ENCODE measurements at places on chromosomes 12 and 14. TPM values are rescaled to one million over a fixed set of nuclear protein-coding genes. Genes with fewer than 3 reads are reported as not detected.

PLEKHG7 gene
- not detected for total RNA-seq

KRT72 gene
- total RNA-seq: not detected

B3GNT4 gene
- 0.13 TPM for total RNA-seq

BHLHE41 gene
- 34.7 TPM for total RNA-seq

GDF3 gene
- total RNA-seq: 0.63 TPM

LRTM2 gene
- total RNA-seq: not detected

MORN3 gene
- 0.40 TPM for total RNA-seq

GRCh38 chr14:49766839-49767238 lies 1.1 kb upstream of the KLHDC2 start:
- peak overlapping the region; percentile 100 for H3K4me3 ChIP-seq
- peaks cover 14% of the 10 kb centered on the region for H3K4me1 ChIP-seq
- H3K27ac ChIP-seq: peak overlapping the region; percentile 99
- H3K27me3 ChIP-seq: no peaks in the 10 kb centered on the region
- no peak for DNase-seq

DNA sequence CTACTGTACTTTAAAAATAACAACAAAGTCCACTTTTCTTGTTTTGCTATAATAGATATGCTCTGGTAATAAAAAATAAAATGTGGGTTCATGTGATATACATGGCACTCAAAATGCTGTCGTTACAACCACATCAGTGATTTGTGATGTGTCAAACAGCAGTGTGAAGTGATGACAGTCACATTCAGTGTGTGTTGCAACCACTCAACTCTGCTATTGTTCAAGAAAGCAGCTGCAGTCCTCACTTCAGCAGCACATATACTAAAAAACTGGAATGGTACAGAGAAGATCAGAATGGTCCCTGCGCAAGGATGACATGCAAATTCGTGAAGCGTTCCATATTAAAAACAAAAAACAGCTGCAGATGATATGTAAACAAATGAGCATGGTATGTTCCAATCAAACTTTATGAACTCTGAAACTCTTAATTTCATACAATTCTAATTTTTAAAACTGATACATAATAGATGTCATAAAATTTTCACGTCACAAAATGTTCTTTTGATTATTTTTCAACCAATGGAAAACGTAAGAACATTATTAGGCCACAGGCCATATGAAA lies 6.7 kb downstream of the TRMT5 start:
- DNase-seq: no peak
- no peak overlapping the region for H3K27ac ChIP-seq
- peaks cover 3% of the 10 kb centered on the region for H3K4me1 ChIP-seq
- no peaks in the 10 kb centered on the region for H3K27me3 ChIP-seq
- H3K4me3 ChIP-seq: no peak overlapping the region

- no peak for DNase-seq
- peak overlapping the region; percentile 27 for H3K27ac ChIP-seq
- peaks cover 23% of the 10 kb centered on the region for H3K4me1 ChIP-seq
- H3K4me3 ChIP-seq: no peak overlapping the region
- H3K27me3 ChIP-seq: no peaks in the 10 kb centered on the region
Measured at GRCh38 chr12:62730649-62731048, 204.3 kb downstream of the PPM1H start.

- H3K27ac ChIP-seq: peak overlapping the region; percentile 22
- no peak for DNase-seq
- H3K36me3 ChIP-seq: no peaks in the 10 kb centered on the region
- peaks cover 18% of the 10 kb centered on the region for H3K4me1 ChIP-seq
- no peaks in the 10 kb centered on the region for H3K27me3 ChIP-seq
Measured at GRCh38 chr14:61178226-61179060, 102.7 kb downstream of the TMEM30B start.

GRCh38 chr12:56028511-56029165 lies 7.8 kb downstream of the IKZF4 start:
- H3K36me3 ChIP-seq: peaks cover 23% of the 10 kb centered on the region
- no peak for DNase-seq
- no peak overlapping the region for H3K4me3 ChIP-seq
- no peaks in the 10 kb centered on the region for H3K4me1 ChIP-seq
- H3K27me3 ChIP-seq: no peaks in the 10 kb centered on the region

- H3K36me3 ChIP-seq: no peaks in the 10 kb centered on the region
- DNase-seq: no peak
- H3K4me3 ChIP-seq: no peak overlapping the region
- H3K27me3 ChIP-seq: no peaks in the 10 kb centered on the region
Measured at GRCh38 chr12:123787466-123787865, 25.4 kb downstream of the DNAH10 start.

DNA sequence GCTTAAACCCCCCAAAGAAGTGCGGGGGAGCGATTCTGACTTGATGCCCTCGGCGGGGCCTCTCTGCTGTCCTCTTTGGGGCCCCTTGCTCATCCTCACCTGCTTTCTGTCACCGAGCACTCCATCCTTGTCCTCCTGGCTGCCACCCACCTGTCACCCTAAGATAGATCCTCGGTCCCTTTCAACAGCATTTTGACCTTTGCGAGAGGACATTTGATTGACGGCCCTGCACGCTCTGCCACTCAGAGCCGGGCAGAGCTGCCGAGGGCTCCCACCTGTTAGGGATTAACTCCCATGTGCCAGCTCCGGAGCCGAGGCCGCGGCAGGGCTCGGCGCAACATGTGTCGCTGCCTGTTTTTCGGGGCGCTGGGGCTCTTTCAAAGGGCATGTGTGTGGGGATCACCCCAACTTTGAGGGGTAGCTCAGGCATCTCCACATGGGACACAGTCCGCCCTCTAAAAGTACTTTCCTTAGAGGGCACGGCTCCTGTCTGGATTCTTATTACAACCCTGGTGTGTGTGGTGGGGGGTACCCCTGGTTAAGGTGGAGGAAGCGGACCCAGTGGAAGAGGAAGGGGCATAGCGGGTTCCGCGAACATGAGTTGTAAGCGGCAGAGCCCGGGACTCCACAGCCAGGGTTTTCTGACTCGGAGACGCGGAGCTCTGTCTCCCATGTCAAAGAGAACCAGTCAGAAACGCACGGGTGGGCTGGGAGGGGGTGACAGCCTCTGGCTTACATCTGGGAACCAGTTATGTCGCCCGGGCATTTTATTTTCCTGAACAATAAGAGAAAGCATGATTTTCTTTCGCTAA lies 811 bp upstream of the MEG3 start:
- H3K4me3 ChIP-seq: no peak overlapping the region
- no peak for DNase-seq
- H3K4me1 ChIP-seq: no peaks in the 10 kb centered on the region
- H3K36me3 ChIP-seq: no peaks in the 10 kb centered on the region
- H3K27ac ChIP-seq: no peak overlapping the region

GRCh38 chr12:123721245-123721644 lies 9.1 kb downstream of the ATP6V0A2 start:
- H3K27me3 ChIP-seq: no peaks in the 10 kb centered on the region
- H3K36me3 ChIP-seq: peaks cover 8% of the 10 kb centered on the region
- no peak for DNase-seq

DNA sequence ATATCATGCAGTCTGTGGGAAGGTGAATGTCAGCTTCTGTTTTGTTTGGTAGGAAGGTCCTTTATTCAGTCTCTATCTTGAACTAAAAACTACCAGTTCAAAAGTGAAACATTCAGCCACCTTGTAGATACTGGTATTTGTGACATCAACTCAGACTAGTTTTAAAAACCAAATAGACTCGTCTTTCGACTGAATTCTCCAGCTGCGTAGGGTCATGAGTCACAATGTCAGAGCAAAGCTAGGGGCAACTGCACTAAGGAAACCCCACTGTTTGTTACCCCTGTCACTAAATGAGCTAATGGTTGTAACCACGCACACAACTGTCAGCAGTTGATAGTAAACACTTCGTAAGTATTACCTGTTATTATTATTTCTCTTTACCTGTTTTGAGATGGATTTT lies 144.6 kb downstream of the PRIMA1 start:
- no peaks in the 10 kb centered on the region for H3K36me3 ChIP-seq
- H3K27ac ChIP-seq: no peak overlapping the region

GRCh38 chr12:98808243-98808875 lies 163.3 kb downstream of the APAF1 start:
- no peaks in the 10 kb centered on the region for H3K27me3 ChIP-seq
- H3K36me3 ChIP-seq: no peaks in the 10 kb centered on the region
- no peak overlapping the region for H3K4me3 ChIP-seq
- no peaks in the 10 kb centered on the region for H3K4me1 ChIP-seq
- no peak for DNase-seq
- H3K27ac ChIP-seq: no peak overlapping the region

- peaks cover 5% of the 10 kb centered on the region for H3K36me3 ChIP-seq
Measured at GRCh38 chr12:106873983-106874382, 81.7 kb upstream of the TMEM263 start.

- no peak overlapping the region for H3K4me3 ChIP-seq
- H3K27me3 ChIP-seq: no peaks in the 10 kb centered on the region
- H3K36me3 ChIP-seq: no peaks in the 10 kb centered on the region
- peak; percentile 32 for DNase-seq
Measured at GRCh38 chr12:104223712-104224111, 8.1 kb downstream of the TXNRD1 start.

DNA sequence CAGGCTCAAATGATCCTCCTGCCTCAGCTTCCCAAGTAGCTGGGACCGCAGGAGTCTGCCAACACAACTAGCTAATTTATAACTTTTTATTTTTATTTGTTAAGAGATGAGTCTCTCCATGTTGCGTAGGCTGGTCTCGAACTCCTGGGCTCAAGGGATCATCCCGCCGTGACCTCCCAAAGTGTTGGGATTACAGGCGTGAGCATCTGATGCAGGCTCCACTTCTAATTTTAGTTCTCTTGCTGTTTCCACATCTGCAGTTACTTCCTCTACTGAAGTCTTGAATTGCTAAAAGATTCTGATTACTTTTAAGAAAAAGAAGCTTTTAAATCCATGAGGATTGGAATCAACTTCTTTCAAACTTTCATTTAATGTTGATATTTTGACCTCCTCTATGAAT lies 13.4 kb upstream of the SNX6 start:
- H3K36me3 ChIP-seq: no peaks in the 10 kb centered on the region
- H3K27me3 ChIP-seq: no peaks in the 10 kb centered on the region
- no peak for DNase-seq
- H3K4me1 ChIP-seq: no peaks in the 10 kb centered on the region

DNA sequence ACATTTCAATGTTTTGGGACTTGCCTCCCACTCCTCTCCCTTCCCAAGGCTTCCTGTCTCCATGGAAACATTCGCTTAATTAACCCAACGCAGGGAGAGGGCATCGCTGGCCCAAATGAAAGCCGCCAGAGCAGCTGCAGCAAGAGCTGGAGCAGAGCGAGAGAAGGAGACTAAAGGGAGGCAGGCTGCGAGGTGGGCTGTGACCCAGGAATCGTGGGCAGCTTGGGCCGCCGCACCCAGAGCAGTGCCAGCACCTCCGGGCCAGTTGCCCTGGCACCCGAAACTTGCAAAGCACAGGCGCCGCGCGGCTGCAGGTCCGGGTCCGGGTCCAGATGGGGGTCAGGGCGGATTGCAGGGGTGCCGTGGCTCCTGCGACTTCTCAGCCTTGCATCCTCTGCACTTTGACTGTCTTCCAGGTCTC lies 43.5 kb upstream of the PTPRQ start:
- H3K27ac ChIP-seq: no peak overlapping the region
- H3K4me1 ChIP-seq: no peaks in the 10 kb centered on the region
- H3K4me3 ChIP-seq: no peak overlapping the region

DNA sequence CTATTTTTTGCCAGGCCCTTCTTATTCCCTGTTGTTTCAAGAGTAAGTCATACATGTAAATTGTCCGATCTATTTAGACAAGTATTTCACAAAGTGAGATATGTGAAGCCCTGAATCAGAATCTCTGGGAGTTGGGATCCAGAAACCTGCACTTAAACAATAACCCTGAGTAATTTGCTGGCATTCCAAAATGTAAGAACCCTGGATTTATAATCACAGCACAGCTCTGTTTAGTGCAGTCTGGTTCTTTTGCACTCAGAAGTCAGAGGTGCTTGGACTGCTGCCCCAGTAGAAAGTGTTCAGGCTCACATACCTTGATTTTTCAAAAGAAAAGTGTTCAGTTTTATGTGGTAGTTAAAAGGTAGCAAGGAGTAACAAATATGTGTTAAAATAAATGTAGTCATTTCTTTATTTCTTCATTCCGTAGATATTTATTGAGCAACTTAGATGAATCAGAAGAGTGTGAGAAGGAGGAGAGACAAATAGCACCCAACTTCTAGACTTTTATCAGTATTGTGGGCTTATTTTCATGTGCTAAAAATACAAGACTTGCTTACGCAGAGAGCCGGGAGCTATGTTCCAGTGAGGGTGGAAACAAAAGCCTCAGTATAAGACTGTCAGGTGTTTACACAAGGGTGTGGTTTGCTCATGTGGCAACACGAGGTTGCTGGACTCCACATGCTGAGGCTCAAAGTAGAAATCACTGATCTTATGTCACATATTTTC lies 70.1 kb downstream of the SYNE2 start:
- peak overlapping the region; percentile 79 for H3K27ac ChIP-seq
- H3K4me1 ChIP-seq: peaks cover 26% of the 10 kb centered on the region
- no peaks in the 10 kb centered on the region for H3K36me3 ChIP-seq

GRCh38 chr14:104243200-104243599 lies 104.8 kb downstream of the KIF26A start:
- DNase-seq: no peak
- H3K4me3 ChIP-seq: no peak overlapping the region

DNA sequence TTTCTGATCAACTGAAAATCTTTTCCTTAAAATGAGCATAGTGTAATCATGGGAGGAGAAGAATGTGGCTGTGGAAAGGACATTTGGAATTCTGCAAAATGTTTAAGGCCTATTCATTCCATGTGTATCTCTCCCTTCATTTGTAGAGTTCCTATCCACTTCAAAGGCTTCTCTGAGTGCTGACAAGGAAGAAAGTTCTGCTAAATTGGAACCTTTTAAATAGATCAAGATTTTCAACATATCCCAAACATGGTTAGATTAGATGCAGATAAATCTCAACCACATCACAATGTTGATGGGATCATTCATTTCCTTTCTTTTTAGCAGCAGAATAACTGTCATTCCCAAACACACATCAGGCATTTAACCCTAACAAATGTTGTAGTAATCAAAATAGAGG lies 28.4 kb upstream of the SIX1 start:
- no peaks in the 10 kb centered on the region for H3K4me1 ChIP-seq
- H3K27me3 ChIP-seq: no peaks in the 10 kb centered on the region
- no peak for DNase-seq
- H3K27ac ChIP-seq: no peak overlapping the region
- H3K36me3 ChIP-seq: no peaks in the 10 kb centered on the region

GRCh38 chr12:124525927-124526692 lies 41.3 kb downstream of the NCOR2 start:
- DNase-seq: no peak
- H3K4me3 ChIP-seq: no peak overlapping the region
- H3K27ac ChIP-seq: no peak overlapping the region
- H3K27me3 ChIP-seq: no peaks in the 10 kb centered on the region
- H3K4me1 ChIP-seq: peaks cover 26% of the 10 kb centered on the region

GRCh38 chr14:22836301-22837113 lies at the start of gene MMP14:
TSS of gene MMP14 (plus strand) at chr14:22836585. CDS start at chr14:22836818, 233 bp downstream.
- peak within 1 kb of the TSS; percentile 95 for H3K4me3 ChIP-seq
- H3K4me1 ChIP-seq: peaks cover 20% of the 10 kb centered on the region
- DNase-seq: peak; percentile 84
- no peaks in the 10 kb centered on the region for H3K27me3 ChIP-seq
- peak within 1 kb of the TSS; percentile 97 for H3K27ac ChIP-seq

GRCh38 chr12:84397846-84398245 lies 514.8 kb downstream of the SLC6A15 start:
- H3K4me1 ChIP-seq: no peaks in the 10 kb centered on the region
- no peaks in the 10 kb centered on the region for H3K27me3 ChIP-seq
- no peak overlapping the region for H3K27ac ChIP-seq

- H3K27me3 ChIP-seq: no peaks in the 10 kb centered on the region
- H3K4me1 ChIP-seq: no peaks in the 10 kb centered on the region
- no peak overlapping the region for H3K27ac ChIP-seq
Measured at GRCh38 chr14:65210118-65210821, 108.0 kb upstream of the MAX start.

Data from thyroid gland (tissue), 4 donors.